ENCODE measurements at places on chromosomes 6 and 20.

DNA sequence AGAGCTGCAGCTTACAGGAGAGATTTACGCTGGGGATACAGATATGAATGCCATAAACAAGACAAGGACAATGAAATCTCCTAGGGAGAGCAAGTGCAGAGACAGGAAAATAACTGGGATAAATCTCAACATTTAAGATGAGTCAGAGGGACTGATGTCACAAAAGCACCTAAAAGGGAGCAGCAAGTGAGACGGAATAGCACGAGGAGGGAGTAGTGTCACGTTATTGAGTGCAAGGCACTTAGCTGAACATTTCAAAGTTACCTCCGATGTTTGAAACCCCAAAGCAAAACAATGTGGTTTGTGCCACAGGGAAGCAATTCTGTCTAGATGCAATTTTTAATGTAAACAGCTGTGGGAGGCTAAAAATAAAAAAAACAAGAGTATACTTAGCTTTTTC lies 1131.7 kb upstream of the EYS start:
- DNase-seq = no peak

DNA sequence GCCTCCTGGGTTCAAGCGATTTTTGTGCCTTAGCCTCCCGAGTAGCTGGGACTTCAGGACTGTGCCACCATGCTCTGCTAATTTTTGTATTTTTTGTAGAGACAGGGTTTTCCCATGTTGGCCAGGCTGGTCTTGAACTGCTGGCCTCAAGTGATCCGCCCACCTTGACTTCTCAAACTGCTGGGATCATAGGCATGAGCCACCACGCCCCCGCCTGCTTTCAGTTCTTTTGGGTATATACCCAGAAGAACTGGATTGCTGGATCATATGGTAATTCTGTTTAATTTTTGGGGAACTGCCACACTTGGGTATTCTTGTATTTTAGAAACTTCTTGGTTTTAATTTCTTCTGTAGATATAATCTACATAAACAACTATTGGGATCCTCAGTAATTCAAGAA lies 17.0 kb downstream of the CDS2 start:
- no peak for DNase-seq

- DNase-seq = no peak
Observed at GRCh38 chr6:149979293-149979692, 15.6 kb downstream of the ULBP1 start.

DNA sequence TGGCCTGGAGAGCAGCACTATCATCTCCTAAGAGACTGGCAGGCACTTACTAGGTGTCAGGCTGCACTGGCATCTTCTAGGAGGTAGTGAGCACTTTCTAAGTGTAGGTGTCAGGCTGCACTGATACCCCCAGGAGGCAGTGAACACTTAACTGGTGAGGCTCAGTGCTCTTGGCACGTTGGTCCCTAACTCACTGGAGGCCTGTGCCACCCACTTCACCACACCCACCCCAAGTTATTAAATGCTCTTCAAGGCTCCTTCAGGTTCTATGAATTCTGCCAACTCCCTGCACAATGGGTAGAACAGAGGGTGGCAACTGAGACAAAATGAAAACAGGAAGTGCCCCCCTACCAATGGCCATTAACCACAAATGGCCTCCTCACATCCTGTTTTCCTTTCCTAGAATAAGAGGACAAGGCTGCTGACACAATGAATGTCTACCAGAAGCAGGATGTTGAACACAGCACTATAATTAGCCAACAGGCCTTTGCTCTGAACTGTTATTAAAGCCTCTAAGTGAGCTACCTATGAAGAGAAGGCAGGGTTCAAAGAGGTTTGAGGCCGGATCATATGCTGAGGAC lies 29.4 kb downstream of the NCOA5 start:
- DNase-seq = peak; percentile 82
